ENCODE measurements at places on chromosomes 5 and 9.

DNA sequence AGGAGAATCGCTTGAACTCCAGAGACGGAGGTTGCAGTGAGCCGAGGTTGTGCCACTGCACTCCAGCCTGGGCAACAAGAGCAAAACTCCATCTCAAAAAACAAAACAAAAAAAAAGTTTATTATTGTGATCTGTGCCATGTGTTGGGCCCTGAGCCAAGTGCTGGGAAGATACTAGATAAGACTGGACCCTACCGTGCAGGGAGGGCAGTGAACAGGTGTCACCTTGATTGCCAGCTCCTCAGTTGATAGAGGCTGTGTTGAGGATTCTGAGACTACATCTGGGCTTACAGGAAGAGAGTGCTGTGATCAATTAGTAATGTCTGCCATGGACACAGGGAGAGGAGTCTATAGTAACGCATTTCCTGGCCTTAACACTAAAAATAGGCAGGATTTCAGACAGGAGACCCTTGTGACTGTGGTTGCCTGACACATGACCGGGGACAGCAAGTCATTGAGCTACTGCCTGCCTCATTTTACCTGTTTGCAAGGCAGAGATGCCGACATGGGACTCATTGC, 201.5 kb downstream of the C9orf50 start:
- no peak for DNase-seq

GRCh38 chr9:86944796-86945727, 2.2 kb downstream of the GAS1 start:
- no peak for DNase-seq

DNA sequence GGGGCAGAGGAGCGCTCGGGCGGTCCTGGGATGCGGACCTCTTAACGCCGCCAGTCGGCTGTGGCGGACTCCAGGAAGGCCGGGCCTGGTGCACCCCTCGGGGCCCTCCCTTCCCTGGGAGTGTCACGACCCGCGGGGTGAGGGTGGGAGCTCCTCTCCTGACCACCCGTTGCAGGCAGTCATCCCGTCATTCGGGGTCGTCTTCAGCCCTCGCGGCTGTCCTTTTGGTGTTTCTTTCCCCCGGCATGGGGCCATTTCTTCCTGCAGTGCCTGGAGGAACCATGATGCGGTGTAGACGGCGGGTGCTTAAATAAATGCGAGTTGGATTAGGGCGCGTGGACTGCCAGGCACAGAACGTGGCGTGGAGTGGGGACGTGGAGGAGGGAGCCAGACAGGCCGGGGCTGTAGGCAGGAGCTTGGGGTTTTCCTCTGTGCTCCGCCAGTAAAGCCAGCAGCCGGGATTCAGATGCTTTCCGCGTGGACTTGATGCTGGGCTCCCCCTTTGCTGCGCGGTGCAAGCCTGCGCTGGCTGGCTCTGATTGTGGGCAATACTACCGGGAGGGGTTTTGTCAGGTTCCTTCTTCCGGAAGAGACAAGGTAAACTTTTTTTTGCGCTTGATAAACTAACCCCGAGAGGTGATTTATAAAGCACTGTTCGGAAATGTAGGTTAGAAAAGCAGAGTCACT, 868 bp downstream of the KDM4C start:
- DNase-seq, result peak; percentile 49

GRCh38 chr5:145917288-145917687, 19.1 kb upstream of the SH3RF2 start:
- no peak for DNase-seq

- no peak for DNase-seq
These were observed 168.0 kb downstream of the TAF11L14 start for GRCh38 chr5:17802256-17802655.

- DNase-seq, result no peak
These were observed 3.0 kb upstream of the SAP30L start for GRCh38 chr5:154442801-154443200.

DNA sequence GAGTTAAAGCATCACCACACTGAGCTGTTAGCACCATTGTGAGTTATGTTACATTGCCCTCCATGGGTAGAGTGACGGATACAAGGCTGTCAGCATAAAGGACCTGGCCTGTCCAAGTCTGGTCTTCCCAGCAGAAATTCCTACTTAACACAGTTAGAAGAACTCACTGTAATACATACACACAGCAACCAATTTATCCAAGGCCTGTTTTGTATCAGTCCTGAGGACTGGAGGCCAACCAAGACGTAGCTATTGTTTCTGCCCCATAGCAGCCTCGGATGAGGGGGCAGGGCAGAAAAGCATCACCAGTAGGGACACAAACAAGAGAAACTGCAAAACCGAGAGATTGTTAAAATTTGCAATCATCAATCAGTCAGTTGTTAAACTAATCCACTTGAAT, 66.0 kb upstream of the CKMT2 start:
- no peak for DNase-seq

DNA sequence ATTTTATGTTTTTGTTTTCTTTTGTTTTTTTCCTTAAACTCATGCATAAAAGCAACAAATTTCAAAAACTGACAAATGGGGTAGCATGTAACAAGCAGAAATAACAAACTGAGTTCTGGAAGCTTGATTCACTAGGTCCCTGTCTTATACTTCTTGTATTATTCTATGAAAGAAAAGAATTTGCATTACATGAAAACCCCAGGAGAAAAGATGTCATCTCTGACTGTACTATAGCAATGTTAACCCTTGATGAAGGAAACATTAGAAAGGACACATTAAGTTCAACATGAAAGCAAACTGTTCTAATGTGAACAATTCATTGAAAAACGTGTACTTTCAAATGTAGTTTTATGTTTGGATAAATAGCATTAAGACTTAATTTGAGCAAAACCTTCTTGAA, 9.2 kb downstream of the RAB14 start:
- no peak for DNase-seq

GRCh38 chr5:141711687-141712086, 29.7 kb upstream of the ARAP3 start:
- no peak for DNase-seq

- DNase-seq, result peak; percentile 12
These were observed at the start of gene PCDH12 for GRCh38 chr5:141958113-141958512. PCDH12 (minus strand) TSS chr5:141958202; CDS start chr5:141957851, 351 bp downstream.

GRCh38 chr5:127933348-127933747, 150.2 kb upstream of the SLC12A2 start:
- no peak for DNase-seq

DNA sequence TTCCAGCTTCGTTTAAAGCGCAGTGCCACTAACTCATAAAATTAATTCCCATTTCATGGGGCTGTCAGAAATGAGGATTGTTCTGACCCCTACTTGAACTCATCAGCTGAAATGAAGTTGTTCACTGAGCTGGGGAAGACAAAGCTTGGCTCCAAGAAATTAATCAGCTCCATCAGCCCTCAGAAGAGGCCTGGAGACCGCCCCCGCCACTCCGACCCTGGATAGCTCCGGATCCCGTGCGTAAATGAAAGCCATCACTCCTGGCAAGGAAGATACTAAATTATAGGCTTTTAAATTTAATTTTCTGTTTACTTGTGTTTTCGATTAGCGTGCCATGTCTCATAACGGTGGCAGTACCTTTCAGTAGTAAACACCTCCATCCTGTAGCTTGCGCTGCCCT, 142.8 kb upstream of the IRX2 start:
- no peak for DNase-seq

GRCh38 chr5:83644301-83644700, 76.4 kb downstream of the HAPLN1 start:
- DNase-seq, result no peak

- DNase-seq, result no peak
These were observed 31.5 kb upstream of the NKD2 start for GRCh38 chr5:976849-977751.

DNA sequence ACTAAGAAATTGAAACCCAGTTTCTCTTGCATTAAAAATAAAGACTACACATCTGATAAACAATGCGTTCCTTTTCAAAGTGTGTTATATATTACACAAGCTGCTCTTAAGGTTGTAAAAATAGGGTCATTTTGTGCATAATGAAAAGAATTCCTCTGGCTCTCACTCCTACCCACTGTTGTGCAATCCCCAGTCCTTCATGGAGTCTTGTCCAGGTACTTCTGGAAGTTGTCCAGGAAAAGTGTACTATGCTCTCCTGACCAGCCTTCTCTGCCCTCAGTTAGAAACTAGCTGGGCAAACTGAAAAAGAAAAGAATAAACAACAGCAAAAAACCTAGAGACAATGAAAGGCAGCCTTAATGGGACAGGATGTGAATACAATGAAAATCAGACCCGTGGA, 345.5 kb upstream of the PAPPA start:
- DNase-seq, result no peak

GRCh38 chr9:744046-744712, 97.3 kb upstream of the DMRT1 start:
- no peak for DNase-seq

- DNase-seq, result peak; percentile 6
These were observed 52.7 kb upstream of the TJP2 start for GRCh38 chr9:69121155-69122081.

DNA sequence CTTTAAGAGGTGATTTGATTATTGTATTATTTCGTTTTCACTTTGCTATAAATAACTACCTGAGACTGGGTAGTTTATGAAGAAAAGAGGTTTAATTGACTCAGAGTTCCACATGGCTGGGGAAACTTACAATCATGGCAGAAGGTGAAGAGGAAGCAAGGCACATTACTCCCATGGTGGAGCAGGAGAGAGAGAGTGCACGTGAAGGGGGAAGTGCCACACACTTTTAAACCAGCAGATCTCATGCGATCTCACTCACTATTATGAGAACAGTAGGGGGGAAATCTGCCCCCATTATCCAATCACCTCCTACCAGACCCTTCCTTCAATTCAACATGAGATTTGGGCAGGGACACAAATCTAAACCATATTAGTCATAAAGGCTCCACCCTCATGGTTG, 36.1 kb upstream of the NDFIP1 start:
- no peak for DNase-seq

DNA sequence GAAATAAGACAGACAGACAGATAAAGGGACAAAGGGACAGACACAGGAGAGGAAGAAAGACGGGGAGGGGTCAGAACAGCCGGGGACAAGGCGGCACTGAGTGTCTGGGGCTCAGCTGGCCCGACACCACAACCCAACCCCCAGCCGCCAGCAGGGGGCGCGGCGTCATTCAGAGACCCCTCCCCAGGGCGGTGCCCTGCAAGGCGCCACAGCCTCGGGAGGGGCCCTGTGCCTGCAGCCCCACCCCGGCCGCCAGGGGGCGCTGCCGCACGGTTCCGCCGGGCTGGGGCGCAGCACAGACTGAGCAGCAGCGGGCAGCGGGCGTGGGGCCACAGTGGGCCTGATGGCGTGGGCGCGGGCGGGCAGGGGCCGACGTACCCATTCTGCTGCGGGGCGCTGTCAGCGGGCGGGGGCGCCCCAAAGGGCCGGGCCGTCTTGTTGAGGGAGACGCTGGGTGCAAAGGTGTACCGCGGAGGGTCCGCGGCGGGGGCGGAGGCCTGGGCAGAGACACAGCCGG, 5.9 kb downstream of the PDLIM7 start:
- DNase-seq, result no peak
